Stimulated activated CD8-positive, alpha-beta memory T cell treated with anti-CD3 and anti-CD28 coated beads, Interleukin-15, amount 100 ng/mL, for 1 hour (primary cell): ENCODE measurements at places on chromosomes 16 and 17.

DNA sequence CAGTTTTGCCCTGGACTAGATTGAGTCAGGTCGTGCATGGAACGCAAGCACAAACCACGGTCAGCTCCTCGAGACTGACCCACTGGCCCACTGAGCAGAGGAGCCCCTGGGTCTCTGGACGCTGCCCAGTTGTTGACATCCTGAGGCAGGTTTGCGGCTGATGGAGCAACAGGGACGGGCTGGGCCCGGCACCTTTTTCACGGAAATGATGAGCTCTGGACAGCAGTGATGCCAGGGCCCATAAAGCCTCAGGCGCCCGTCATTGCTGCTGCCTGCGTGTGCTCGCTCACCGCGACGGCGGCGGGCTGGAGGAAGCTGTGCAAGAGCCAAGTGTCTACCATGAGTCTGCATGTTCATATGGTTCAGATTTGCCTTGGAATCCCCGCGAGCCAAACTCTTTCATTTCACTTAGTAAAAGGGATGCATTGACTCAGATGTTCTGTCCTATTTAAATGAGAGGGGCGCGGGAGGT lies 30.8 kb upstream of the CRISPLD2 start:
- DNase-seq: no peak

- DNase-seq: no peak
Observed at GRCh38 chr17:38509772-38510420, 81.6 kb downstream of the ARHGAP23 start.

- no peak for DNase-seq
Observed at GRCh38 chr17:71360301-71360700, 760.5 kb upstream of the SOX9 start.

DNA sequence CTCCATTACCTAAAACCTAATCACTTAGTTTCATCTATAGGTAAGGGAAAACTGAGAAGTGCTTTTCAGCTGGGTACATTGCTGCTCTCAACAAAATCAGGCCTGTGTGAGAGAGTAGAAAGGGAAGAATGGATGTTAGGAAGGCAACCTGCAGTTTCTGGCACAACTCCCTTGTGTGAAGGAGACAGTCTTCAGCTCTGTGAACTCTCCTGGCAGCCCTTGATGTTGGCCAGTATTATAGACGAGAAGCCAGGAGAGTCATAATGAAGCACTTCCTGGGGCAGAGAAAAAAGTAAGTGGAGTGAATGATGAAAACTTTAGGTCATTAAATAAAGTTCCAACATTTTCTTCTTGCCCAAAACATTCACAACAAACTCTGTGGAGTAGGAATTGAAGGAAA lies 260.1 kb downstream of the IRX3 start:
- no peak for DNase-seq
